Mesothelial cell of epicardium (in vitro differentiated cells): ENCODE measurements at places on chromosomes 7 and 10.

DNA sequence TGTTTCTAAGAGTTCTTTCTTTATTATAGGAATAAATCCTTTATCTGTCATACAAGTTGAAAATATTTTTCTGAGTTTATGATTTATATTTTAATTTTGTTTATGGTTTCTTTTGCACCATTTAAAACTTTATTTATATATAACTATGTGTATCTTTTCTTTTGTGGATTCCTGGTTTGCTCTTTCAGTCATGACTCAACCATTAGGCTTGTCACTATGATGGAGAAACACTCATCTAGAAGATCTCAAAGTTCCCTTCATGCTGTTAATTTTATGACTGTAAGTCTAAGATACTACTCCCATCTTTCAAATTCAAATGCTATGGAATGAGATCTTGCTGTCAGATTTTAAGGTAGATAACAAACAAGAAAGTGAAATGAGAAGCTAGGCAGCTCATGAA is 199.5 kb downstream of the INHBA start:
- DNase-seq = no peak

DNA sequence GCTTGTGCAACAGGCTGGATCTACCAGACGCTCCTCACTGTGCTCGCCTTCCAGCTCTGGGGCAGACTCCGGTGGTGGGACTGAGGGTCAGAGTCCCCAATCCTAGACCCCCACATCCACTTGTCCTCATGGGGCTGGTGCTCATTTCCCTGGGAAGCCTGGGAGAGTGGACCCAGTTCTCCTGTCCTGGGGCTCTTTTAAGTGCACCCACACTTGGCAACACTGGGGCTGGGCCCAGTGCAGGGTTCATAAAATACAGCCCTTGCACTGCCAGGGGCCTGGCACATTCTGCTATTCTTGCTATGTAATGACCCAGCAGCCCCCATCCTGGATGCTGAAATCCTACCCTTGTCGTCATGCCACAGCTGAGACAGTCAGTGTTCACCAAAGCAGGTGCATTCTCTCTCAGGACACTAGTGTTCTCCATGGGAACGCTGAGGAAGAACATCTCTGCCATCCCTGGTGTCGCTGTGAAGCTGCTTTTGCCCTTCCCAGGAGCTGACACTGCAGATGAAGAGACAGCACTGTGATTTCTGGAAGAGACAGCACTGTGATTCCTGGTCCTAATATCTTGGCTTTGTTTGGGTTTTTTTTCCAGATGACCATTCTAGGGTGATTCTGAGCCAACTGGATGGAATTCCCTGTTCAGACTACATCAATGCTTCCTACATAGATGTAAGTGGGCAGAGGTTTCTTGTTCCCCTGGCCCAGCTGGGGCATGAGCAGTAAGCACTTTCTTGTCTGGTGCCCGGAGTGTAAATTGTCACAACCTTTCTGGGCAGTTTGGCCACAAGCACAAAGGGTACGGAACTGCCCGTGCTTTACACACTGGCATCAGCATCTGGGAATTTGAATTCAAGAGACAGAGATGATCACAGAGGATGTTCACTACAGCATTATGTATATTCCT is 65.6 kb downstream of the MKI67 start:
- DNase-seq = no peak

DNA sequence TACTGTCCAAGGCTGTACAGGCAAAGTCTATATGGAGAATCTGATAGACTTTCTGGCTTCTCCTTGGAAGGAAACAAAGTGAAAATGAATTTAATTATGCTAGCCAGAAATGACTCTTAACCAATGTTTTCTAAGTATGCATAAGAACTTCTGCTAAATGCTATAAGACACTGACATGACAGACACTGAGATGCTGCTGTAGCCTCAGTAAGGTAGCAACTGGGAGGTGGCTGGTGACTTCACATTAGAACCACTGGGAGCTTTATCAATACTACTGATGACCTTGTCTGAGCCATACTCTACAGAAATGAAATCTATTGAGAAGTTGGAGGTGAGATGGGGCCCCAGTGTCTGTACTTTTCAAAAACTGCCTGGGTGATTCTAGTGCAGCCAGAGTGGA is 188.6 kb downstream of the ZNF365 start:
- DNase-seq = no peak

DNA sequence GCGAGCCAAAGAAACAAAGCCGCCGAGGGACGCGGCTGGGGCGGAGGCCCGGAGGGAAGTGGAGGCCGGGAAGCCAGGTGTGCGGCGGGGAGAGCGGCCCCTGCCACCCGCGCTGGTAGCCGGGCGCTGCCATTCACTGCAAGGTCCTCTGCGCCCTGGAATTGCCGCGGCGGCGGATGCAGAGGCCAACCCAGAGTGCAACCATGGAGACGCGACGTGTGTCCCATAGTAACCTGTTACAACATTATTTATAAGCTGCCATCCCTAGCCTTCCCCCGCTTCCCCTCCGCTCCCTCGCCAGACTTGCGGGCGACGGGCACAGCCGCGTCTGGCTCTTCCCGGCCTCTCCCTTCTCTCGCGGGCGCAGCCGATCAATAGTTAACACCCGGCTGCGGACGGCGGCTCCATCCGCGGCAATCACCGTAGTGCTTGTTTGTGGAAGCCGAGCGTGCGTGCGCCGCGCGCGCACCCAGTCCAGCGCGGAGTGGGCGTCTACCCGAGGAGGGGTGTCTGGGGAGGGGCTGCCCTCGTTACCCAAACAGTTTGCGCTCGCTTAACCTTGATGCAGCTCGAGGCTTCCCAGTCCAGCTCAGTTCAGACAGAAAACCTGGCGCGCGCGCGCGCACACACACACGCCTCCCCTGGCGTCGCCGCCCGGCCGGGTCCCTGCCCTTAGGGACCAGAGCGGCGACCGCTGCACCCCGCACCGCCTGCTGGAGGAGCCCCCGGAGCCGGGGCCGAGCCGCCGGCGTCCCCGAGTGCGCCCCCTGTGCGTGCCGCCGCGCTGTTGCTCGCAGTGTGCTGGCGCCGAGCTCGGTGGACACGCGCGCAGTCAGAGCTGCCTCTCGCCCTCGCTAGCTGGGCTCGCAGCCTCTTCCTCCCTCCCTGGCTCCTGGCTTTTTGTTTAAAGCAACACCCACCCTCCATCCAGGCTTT is 165.4 kb upstream of the DPP6 start:
- DNase-seq = no peak

GRCh38 chr7:14754631-14755030 is 147.9 kb downstream of the DGKB start:
- DNase-seq = no peak
